ENCODE measurements at places on chromosomes 4 and X.

GRCh38 chr4:103915224-103915869 is 195.6 kb upstream of the TACR3 start:
- no peak for DNase-seq

- no peak for DNase-seq
Observed at GRCh38 chr4:142408003-142408441, 438.1 kb downstream of the INPP4B start.

GRCh38 chr4:47791965-47792364 is 45.9 kb downstream of the CORIN start:
- no peak for DNase-seq

DNA sequence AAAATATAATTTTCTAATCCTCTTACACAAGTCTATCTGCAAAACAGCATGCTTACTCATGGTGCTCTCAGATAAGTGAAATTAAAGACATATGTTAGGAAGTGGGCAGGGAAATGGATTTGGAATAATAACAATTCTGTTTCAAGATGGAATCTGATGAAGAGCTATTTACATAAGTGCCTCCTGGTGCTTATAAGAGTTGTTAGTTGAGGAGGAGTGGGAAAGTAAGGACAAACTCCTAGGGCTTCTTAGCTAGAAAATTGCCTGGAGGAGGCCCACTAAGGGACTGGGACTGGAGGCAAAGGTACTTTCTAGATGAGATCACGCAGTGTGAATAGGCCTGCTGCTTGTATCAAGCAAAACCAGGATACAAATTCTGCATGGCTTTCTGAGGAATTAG is 939.8 kb downstream of the GLUD2 start:
- DNase-seq, result peak; percentile 29

GRCh38 chr4:82267506-82267905 is 106.3 kb downstream of the HNRNPD start:
- no peak for DNase-seq

DNA sequence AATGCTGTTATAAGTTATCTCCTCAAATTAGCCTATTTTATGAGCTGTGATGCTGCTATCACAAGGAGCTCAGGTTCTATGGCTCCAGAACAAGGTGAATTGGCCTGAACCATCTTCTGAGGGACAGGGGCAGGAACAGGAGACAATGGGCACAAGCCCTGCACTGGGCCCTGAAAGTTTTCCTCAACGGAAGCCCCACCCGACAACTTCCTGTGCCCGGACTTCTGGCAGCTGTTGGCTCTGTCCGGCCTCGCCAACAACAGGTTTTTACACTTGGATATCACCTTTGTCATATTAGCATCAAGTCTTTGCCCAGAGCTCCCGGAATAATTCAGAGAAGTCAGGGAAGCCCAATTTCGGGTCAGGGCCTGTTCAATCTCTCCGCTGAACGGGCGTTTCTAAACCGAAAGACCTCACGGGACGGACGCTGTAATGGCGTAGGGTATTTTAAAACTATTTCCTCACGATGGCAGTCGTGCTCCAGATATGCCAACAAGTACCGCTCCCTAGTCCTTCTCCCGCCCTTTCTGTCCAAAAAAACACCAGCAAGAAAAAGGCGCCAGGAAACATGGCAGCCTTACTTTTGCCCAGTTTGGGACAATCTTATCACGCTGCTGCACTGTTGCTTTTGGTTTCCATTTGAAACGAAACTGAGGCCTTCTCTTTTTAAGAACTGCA is 201.0 kb upstream of the STK26 start:
- no peak for DNase-seq

DNA sequence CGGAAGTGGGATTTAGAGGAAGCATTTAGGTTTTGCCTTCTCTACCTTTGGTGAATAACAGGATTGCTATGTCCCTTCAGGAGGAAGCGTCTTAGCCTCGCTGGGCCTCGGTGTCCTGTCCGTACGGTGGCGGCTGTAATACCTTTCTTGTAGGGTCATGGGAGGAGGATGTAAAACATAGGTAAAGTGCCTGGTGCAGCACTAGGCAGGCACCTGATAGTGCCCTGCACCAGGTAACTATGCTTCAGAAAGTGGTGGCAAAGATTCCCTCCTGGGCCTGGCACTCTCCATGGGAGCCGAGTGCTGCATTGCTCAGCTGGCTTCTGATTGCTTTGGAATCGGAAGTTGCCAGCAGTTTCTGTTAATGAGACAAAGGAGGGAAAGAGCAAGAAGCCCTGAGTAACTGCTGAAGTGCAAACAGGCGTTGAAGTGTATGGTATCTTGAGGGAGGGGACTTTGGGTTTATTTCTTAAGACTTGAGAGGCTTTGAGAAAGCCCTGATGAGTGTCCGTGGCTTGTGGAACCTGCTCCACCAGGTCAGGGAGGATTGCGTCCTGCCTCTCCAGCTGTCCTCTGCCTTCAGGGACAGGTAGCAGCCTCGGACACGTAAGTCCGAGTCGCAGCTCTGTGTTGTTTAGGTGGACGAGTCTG is 45.8 kb downstream of the TBC1D14 start:
- no peak for DNase-seq

- DNase-seq, result no peak
Observed at GRCh38 chrX:154714925-154715324, 36.0 kb downstream of the GAB3 start.

DNA sequence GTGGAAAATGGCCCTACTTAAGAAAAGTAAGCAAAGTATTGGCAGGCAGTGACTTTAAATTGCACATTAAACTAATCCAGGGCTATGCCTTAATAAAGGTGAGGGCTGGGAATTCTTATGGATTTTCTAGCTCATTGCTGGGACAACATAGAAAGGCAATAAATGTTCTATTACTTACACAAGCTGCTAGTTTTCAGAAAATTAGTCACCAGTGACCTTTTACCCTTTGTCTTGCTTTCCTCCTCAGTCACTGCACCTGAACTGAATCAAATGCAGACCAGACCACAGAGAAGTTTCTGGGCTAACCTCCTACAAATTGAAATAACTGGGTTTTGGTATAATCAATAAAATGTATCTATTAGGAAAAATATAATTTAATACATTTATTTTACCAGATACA is 694.4 kb upstream of the FAM241A start:
- DNase-seq, result no peak

- no peak for DNase-seq
Observed at GRCh38 chr4:24598025-24598424, 13.7 kb upstream of the DHX15 start.

- peak; percentile 74 for DNase-seq
Observed at GRCh38 chr4:184958127-184958922, 60.0 kb upstream of the HELT start.

DNA sequence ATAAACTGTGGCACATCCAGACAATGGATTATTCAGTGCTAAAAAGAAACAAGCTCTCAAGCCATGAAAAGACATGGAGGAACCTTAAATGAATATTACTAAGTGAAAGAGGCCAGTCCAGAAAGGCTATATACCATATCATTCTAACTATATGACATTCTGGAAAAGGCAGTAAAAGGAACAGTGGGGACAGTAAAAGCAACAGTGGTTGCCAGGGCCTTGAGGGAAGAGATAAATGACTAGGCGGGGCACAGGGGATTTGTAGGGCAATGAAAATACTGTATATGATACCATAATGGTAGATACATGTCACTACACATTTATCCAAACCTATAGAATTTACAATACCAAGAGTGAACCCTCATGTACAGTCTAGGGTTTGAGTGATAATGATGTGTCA is 115.3 kb downstream of the ATP8A1 start:
- DNase-seq, result no peak

- peak; percentile 43 for DNase-seq
Observed at GRCh38 chrX:53284684-53285447, 3.5 kb upstream of the IQSEC2 start.

DNA sequence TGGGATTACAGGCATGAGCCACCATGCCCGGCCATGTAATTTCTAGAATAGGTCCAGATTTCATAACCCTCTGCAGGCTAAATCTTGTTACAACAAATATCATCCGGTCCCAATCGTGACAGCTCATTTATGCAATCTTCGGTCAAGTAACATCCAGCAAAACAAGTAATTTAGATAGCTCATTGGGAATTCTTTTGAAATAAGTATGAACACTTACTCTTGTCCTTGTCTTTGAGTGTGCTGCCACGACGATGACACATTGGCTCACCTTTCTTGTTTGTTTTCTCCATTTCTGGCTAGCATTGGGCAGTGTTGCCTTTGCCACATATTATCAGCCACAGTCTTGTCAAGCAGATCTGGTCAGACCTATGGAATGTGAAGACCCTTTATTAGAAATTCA is 92.0 kb downstream of the PHEX start:
- DNase-seq, result no peak

- DNase-seq, result no peak
Observed at GRCh38 chrX:101973066-101973465, 41.2 kb upstream of the ZMAT1 start.

DNA sequence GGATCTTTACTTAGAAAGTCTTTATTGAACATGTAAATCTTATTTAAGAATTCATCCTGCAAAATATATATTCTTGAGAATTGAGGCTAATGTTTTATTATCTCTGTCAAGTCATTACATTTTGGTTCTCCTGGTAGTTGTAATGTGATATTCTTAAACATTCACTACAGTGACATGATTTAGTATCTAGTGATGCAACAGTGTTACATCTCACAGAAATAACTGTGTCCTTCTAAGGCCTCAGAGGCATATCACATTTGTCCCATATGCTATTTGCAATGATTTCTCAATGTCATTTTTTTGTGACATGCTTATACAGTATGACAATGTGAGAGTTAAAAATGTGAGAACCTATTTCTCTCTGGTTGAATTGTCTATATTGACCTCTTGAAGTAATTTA is 34.1 kb downstream of the PRRG1 start:
- no peak for DNase-seq

GRCh38 chr4:147740176-147740575 is 8.3 kb downstream of the ARHGAP10 start:
- DNase-seq, result no peak

- peak; percentile 69 for DNase-seq
Observed at GRCh38 chrX:26442340-26442739, 226.4 kb downstream of the MAGEB5 start.

GRCh38 chr4:86706923-86707597 is 112.9 kb downstream of the PTPN13 start:
- DNase-seq, result no peak

DNA sequence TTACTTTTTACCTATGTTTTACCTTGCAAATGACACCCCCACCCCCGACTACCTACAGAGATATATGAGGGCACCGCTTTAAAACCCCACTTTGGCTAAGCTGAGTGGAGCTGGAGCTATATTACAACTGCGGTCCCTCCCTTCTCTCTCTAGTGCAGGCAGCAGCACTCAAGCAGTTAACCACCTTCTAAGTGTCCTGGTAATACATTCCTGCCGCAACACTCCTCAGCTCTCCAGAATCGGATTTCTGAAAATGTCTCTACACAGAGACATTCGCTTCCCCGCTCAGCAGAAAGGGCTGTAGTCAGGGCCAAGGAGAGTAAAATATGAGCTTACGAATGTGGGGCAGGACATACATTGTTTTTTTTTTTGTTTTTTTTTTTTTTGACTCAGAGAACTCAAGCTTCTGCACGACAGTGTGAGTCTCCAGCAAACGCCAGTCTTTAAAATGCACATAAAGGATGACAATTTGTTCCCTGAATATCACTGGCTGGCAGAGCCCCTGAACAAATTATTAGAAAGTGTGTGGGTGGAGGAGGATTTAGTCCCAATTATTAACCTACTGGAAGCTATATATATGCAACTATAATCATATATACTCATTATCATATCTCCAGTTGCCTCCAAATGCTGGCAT is 287.0 kb upstream of the TET2 start:
- no peak for DNase-seq

DNA sequence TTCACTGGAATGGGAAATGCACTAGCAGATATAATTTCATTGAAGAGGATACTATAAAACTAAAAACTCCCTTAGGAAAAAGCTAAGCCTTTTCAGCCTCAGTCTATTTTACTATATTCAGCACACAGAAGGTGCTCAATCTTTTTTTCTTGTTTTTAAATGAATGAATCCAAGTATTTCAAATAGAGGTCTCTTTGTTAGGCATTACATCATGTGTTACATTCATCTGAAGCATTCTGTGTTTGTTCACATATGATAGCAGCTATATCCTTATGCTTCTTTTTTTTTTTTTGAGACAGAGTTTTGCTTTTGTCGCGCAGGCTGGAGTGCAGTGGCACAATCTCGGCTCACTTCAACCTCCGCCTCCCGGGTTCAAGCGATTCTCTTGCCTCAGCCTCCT is 278.4 kb downstream of the CAMK2D start:
- DNase-seq, result no peak

DNA sequence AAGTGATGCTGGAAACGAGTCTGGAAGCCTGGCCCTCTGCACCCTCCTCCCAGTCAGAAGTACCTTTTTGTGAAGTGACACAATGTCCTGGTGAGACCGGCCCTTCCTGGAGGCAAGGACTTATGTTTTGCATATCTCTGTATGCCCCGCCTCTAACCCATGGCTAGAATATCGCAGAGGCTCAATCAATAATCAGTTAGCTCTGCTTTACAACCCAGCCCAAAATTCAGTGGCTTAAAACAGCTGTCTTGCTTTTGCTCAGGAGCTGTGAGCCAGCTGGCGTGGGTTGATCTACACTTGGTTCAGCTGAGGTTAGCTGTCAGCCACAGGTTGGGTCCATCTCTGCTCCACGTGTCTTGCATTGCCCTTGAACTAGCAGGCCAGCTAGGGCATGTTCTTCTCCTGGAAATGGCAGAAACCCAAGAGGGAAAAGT is 98.8 kb upstream of the METTL14 start:
- DNase-seq, result no peak

DNA sequence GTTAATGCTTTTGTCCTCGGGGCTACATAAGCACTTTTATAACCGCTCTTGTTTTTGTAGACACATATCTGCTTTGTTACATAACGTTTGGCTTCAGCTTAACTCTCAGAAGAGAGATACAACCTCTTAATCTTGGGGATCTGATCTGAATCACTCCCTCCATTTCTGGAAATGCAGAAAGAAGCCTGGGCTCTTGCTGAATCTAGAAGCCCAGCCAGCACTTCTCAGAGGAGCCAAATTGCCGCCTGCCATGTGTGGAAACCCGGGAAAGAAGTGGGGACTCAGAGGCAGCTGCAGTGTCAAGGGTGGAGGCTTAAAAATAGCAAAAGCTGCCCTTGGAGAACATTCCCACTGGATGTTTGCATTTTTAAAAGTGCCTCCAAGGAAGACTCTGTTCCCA is 69.3 kb upstream of the LDB2 start:
- peak; percentile 26 for DNase-seq

DNA sequence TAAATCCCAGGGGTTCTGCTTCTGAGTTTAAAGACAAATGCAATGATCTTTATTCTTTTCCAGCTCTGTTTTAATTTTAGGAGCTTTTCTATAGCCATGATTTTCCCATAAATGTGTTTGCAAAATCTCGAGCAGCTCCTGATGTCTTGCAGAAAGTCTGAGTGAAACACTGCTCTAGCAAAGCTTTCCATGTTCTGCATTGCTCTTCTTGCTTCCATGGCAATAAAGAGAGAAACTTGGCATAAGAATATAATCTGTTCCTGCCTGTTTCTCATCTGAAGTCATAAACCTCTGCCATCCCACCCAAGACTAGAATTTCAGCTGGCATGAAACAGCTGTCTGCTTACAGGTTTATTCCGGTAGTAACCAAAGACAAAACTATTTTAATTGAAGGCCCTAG is 254.5 kb downstream of the SPRY1 start:
- no peak for DNase-seq
